NCI-H2029 (cell line): ENCODE measurements at places on chromosomes 2 and 18.

- DNase-seq: no peak
Measured at GRCh38 chr2:10572701-10573100, 117.1 kb downstream of the NOL10 start.

GRCh38 chr2:127074936-127075335 is 32.0 kb downstream of the BIN1 start:
- no peak for DNase-seq

- no peak for DNase-seq
Measured at GRCh38 chr2:38077431-38077769, 1.4 kb upstream of the CYP1B1 start.

- no peak for DNase-seq
Measured at GRCh38 chr18:58580623-58581022, 48.3 kb downstream of the ALPK2 start.

GRCh38 chr2:149119368-149119767 is 80.9 kb downstream of the LYPD6B start:
- no peak for DNase-seq

GRCh38 chr2:118177318-118177717 is 89.0 kb downstream of the INSIG2 start:
- no peak for DNase-seq

- DNase-seq: no peak
Measured at GRCh38 chr2:148885988-148886387, 11.0 kb downstream of the KIF5C start.

- no peak for DNase-seq
Measured at GRCh38 chr18:22045221-22045918, 124.0 kb upstream of the GATA6 start.

- no peak for DNase-seq
Measured at GRCh38 chr2:58731488-58731869, 490.4 kb upstream of the FANCL start.

GRCh38 chr2:236964291-236964690 is 121.4 kb upstream of the COPS8 start:
- DNase-seq: no peak

GRCh38 chr2:159128191-159128590 is 158.3 kb downstream of the WDSUB1 start:
- no peak for DNase-seq

- DNase-seq: no peak
Measured at GRCh38 chr2:141226560-141226959, 904.3 kb downstream of the LRP1B start.

GRCh38 chr2:189013031-189013430 is 38.9 kb downstream of the COL3A1 start:
- no peak for DNase-seq

DNA sequence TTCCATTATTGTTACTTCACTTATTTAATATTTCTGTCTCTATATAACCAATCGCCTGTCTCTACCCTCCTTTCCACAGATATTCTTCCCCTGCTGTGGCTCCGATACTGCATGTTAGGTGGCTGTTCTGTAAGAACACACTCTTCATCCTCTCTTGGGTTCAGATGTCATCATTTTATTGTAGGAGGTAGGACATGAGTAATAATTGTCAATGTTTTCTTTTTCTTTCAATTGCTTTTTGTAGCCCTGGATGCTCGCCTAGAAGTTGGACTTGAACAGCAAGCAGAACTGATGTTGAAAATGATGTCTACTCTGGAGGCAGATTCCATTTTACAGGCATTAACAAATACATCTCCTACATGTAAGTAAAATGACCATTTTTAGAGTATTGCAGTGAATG is 128.6 kb downstream of the BIRC6 start:
- no peak for DNase-seq

DNA sequence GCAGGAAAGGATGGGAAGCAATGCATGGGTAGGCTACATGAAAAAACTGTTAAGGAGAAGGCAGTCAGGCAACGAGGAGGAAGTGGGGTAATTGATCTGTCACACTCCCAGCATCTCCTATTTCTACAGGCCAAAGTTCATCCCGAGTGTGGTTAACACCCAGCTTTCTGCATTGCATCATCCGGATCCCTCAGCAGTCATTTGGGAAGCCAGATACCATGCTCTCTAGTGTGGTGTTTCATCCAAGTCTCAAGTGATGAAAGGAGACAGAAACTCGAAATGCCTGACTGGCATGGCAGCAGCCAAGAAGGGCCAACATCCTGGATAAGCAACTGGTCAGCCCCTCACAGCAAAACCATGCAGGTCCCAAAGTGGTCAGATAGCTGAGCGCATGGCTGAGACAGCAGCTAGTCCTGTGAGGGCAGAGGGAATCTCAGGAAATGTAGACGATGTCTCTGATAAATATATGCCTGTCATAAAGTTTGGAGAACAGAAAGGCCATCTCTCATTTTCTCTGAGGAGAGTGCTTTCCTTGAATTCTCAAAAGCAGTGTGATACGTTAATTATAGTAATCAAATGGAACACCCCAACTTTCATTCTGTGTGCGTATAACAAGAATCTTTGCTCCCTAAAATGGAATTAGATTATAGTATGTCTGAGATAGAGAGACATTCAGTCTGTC is 24.8 kb upstream of the HNRNPA3 start:
- DNase-seq: no peak

- DNase-seq: no peak
Measured at GRCh38 chr2:203948733-203949132, 12.2 kb downstream of the ICOS start.

- no peak for DNase-seq
Measured at GRCh38 chr18:52888014-52888413, 548.0 kb downstream of the DCC start.

DNA sequence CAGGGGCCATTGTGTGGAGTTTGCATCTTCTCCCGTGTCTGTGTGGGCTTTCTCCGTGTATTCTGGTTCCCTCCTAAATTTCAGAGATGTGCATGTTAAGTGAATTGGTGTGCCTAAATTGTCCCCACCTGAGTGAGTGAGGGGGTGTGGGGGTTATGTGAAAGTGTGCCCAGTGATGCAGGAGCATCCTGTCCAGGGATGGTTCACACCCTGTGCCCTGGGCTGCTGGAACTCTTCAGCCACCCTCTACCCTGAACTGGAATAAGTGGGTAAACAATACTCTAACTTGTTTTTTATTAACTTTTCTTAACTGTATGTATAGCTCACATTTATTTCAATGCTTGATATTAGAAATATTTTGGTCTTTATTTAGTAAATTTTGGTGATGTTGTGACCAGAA is 56.0 kb downstream of the UBE2E3 start:
- DNase-seq: no peak

DNA sequence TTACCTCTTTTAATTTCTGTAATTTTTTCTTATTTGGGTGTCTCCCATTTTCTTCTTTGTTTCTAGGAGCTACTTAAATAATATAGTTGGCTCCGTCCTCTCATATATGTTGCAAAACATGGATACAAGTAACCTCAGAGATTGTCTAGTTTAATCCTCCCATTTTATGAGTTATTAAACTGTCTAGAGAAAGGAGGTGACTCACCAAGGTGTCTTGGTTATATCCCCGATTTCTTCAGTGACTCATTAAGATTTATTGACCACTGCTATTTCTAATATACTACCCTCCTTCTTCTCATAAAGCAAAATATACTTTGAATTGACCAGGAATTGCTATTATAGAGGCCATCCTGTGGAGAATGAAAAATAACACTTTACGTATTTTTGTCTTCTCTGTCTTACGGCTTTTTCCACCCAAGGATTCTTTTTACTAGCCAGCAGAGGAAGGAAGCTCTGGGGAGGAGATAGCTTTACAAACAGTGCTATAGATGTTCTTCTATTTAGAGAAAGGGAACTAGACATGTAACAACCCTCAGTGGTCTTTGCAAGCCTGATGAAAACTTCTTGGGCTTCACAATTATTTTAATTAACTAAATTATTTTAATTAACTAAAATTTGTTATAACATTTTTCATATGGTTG is 300.4 kb upstream of the TNP1 start:
- no peak for DNase-seq

DNA sequence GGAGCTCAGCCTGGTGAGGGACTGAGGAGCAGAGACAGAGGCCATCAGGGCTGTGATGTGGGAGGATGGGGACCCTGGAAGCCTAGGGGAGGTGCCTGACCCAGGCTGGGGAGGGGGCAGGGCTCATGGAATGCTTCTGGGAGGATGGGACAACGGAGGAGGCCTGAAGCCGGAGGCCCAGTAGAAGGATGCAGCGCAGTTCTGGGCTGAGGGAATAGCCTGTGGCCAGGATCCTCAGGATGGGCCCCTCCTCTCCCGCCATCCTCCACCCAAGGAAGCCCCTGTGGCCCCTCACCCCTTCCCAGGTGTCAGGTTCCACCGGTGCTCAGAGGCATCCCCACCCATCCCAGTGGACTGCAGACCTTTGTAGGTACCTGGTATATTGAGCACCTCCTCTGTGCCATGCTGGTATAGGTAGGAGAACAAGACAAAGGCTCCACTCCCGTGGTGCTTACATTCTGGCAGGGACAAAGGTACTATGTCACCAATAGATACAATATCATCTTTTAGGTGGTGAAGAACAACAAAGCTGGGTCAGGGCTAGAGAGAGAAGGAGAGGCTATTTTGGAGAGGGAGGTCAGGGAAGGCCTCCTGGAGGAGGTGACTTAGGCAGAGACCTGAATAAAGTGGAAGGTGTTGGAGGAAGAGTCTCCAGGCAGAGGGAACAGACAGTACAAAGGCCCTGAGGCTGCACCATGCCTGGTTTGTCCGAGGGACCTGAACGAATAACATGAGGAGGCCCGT is 2.7 kb downstream of the ZAP70 start:
- DNase-seq: no peak

GRCh38 chr18:48641981-48642380 is 103.2 kb downstream of the CTIF start:
- no peak for DNase-seq

DNA sequence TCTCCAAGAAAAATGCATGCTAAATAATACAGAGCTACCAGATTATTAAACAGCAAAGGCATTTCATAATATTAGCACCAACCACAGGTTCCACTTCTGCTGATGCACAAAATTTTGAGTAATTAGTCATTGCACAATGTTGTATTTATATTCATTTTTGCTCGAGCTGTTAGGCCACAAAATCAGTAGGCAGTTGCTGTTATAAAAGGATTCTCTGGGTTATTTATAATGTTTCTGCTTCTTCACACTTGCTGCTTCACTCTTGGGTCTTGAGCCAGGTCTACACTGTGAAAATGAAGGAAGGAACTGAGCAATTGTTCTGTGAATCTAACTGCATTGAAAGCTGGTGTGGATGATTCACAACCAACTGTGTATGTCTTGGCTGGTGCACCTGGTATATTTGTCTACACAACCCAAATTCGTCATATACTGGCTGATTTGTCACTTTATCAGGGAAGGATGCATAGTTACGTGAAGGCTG is 38.3 kb downstream of the MRPL33 start:
- no peak for DNase-seq

DNA sequence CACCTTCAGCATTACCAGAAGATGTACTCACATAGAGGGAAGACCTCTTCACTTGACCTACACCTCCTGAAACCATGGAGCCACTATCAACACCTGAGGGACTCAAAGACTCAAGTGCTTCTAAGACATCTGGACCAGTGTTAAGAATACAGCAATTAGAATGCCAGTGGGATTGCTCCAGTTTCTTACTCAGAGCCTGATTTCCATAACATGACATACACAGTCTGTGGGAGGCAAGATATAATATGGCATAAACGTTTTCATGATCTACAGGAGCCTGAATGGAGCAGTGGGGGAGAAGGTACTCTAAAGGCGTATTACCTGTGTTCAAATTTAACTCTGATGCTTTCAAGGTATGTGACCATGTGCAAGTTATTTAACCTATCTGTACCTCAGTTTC is 57.2 kb downstream of the ZNF385B start:
- DNase-seq: no peak

DNA sequence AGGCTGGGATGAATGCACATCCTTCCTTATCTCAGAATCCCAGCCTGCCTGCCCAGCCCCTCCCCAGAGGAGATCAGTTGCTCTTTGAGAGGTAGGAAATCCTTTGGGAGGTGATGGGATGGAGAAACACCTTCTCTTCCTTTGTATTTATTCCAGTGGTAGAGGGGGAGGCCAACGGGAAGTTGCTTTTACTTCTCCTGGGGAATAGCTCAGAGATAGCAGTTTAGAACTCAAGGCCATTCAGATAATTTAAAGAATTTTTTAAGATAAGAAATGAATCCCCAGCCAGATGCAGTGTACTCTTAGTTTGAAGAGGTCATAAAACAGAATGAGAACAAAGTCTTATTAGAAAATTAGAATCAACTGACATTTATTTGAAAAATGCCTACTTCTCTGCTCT is 67.4 kb upstream of the PPM1B start:
- no peak for DNase-seq

DNA sequence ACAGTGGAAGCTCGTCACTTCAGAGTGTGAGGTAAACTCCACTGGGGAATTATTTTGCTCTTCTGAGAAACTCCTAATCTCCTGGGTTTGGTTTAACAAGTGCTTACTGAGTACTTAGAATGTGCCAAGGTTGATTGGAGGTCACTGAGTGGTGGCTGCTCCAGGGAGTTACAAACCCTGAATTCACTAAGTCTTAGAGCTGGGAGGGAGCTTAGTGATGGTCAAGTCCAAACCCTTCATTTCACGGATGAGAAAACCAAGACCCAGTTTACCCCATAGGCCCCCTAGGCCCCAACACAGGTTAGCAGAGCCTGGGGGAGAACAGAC is 52.0 kb downstream of the SLC4A5 start:
- DNase-seq: no peak
